ENCODE measurements at places on chromosomes 3 and 15. TPM values are rescaled to one million over a fixed set of nuclear protein-coding genes. Genes with fewer than 3 reads are reported as not detected.

- peaks cover 19% of the 10 kb centered on the region for H3K4me1 ChIP-seq
- H3K27me3 ChIP-seq: no peaks in the 10 kb centered on the region
- DNase-seq: no peak
- no peak overlapping the region for H3K27ac ChIP-seq
- H3K36me3 ChIP-seq: no peaks in the 10 kb centered on the region
- no peak overlapping the region for H3K4me3 ChIP-seq
These were observed 83.5 kb upstream of the BCL6 start for GRCh38 chr3:187828579-187829452.

OXTR gene
- total RNA-seq: 0.57 TPM

PLIN1 gene
- total RNA-seq: 0.30 TPM

- no peaks in the 10 kb centered on the region for H3K4me1 ChIP-seq
- no peaks in the 10 kb centered on the region for H3K36me3 ChIP-seq
- H3K27ac ChIP-seq: no peak overlapping the region
- no peak overlapping the region for H3K4me3 ChIP-seq
These were observed 104.4 kb downstream of the THSD4 start for GRCh38 chr15:71219645-71220044.

ADAMTS9 gene
- not detected for total RNA-seq

Measured in activated naive CD4-positive, alpha-beta T cell treated with anti-CD3 and anti-CD28 coated beads for 36 hours (primary cell).